Germinal center (tissue), 1 donor: ENCODE measurements at places on chromosomes 12 and 14.

DNA sequence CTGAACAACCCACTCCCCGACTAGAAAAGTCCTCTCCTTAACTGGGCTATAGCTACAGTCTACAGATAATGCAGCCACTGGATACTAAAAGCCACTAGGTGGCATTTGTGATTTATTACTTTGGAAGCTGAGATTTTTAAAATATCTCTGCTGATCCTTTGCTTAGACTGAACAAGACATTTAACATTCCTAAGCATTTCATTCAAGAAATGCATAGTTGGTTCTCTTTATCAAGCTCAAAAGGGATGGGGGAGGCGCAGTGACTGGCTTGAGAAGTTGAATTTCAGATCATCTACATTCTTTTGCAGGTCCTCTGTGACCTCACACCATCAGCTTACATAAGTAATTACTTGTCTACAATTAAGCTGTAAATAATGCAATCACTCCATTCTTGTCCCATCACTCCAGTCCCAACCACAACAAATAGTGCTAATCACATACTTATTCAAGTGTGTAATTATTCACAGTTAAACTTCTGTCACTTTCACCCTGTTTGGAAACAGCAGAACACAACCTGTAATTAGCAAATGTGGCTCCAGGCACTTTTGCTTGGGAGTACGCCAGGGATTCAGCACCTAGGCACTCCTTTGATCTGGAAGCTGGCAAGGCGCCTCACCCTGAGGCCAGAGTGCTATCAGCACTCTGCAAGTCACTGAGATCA, 203.6 kb downstream of the NOVA1 start:
- no peak for DNase-seq

- DNase-seq: no peak
Observed at GRCh38 chr12:111150921-111151840, 217.7 kb downstream of the PHETA1 start.

DNA sequence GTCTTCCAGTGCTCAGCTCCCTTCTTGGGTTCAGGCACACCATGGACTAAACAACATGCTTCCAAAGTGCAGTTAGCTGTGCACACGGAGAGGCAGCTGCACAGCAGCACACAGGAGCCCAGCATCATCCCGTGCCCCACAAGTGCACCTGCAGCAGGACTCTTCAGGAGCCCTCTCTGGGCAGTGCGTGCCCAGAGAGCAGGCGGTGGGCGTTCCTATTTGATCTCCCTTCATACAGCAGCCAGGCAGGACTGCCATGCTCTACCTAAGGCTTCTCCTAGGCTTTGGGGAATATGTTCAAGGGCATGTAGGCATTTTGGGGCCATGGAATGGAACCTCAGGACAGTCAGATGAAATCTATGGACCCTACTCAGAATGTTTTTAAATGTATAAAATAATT, 35.5 kb downstream of the ANO2 start:
- no peak for DNase-seq

DNA sequence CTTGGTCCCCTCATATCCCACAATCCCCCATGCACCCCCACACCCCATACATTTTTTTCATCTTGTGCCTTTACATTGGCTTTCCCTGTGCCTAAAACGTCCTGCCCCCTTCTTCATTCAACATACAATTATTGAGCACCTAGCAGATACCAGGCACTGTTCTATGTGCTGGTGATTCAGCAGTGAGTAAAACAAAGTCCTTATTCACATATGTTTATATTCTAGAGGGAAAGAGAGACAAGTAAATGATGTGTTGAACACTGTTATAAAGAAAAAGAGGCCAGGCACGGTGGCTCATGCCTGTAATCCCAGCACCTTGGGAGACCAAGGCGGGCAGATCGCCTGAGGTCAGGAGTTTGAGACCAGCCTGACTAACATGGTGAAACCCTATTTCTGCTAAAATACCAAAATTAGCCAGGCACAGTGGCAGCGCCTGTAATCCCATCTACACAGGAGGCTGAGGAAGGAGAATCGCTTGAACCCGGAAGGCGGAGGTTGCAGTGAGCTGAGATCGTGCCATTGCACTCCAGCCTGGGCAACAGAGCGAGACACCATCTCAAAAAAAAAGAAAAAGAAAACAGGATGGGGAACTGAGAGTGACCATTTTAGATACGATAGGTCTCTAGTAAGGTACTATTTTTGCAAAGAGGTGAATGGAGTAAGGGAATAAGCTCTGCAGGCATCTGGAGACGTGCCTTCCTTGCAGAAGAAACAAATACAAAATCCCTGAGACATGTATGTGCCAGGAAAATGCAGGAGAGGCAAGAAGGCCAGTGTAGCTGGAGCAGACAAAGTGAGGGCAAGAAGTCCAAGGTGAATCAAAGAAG, 12.2 kb downstream of the SLC7A7 start:
- no peak for DNase-seq

GRCh38 chr12:57624441-57625220, 8.4 kb downstream of the B4GALNT1 start:
- DNase-seq: no peak

DNA sequence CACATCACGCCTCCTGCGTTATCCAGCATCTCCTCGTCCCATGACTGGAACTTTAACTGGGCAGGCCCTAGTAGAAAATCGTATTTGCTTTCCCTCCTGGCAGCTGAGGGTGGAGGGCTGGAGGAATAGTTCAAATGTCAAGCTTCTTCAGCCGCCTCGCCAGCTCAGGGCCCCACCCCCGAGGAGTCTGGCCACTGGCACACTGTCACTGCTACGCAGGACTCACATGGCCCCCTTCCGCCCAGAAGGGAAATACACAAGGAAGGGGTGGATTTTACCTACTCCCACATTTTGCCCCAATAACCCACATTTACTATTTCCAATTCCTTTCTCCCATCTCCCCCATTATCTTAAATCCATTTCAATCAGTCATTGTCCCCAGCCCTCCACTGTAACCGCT, 8.6 kb downstream of the SLC6A13 start:
- no peak for DNase-seq

DNA sequence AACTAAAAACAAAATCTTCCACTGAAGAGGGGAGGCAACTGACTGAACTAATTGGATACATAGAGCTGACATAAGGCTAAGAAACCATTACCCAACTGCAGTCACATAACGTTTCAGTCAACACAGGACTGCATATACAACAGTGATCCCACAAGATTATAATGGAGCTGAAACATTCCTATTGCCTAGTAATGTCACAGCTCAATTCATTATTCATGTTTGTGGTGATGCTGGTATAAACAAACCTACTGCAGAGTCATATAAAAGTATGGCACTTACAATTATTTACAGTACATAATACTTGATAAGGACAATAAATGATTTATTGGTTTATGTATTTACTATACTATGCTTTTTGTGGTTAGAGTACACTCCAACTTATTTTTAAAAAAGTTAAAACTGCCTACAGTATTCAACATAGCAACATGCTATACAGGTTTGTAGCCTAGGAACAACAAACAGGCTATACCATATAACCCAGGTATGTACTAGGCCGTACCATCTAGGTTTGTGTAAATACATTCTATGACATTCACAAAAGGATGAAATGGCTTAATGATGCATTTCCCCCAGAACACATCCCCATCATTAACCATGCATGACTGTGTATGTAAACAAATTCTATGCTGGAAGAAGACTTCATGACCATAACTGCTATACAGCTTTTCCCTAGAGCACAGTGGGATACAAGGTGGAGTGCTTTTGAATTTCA, 4.3 kb downstream of the NAP1L1 start:
- no peak for DNase-seq
